ENCODE measurements at places on chromosomes 12 and 14.
A peak's percentile ranks its signal among the peaks of the same experiment; 100 is the strongest.

- no peak for DNase-seq
Observed at GRCh38 chr12:51985154-51985835, 21.5 kb upstream of the TAMALIN start.

DNA sequence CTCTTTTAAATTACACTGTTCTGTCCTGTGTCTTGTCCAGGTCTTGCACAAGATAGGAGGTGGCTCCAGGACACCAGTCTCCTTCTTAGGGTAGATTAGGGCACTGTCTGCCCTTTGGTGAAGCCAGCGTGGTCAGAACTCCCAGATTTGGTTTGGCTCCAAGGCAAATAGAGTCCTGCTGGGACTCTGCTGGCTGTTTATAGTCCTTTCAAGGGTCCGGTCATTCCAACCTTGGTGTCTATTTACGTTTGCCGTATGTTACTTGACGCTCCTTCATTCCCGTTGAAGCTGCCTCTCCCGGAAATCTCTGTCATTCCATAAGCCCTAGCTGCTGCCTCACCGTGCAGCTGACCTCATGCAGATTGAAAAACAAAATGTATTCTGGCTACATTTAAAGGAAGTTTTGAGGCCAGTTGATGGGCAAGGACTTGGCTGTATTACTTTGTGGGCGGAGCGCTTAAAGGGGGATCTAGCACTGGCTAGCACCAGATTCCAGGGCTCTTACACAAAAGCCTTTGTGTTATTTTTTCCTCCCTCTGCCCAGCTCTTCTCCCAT, 180.6 kb downstream of the AKAP6 start:
- DNase-seq = no peak

GRCh38 chr14:50400461-50400860, 3.8 kb upstream of the CDKL1 start:
- no peak for DNase-seq

DNA sequence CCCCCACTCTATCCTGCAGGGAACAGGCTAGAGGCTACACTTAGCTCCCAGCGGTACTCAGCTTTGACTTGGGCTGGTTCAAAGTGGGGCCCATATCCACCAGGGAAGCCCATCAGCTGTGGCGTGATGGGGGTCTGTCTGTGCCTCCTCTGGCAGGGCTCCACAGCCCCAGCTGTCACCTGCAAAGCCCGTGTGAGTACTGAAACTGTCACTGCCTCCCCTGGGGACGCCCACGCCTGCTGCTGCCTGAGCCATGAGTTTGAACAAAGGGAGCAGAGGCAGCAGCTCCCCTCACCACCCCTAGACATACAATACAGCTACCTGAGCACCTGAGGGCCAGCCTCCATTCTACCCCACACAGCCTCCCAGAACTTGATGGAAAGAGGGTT, 5.0 kb downstream of the REM2 start:
- no peak for DNase-seq

DNA sequence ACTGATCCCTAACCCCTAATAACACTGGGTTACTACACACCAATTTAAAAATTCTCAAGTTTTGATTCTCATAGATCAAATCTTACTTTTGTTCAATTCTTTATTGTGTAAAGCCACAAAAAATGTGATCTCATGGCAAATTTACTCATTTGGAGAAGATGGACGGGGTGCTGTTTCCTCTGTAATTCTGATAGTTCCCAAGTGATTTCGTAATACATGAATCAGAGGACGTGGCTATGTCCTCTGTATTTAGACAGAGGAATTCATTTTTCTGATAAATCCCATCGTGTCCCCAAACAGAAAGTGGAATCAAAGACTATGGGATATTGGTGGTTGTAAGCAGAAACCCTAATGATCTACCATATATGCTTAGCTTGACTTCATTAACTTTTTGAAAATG, 76.6 kb upstream of the GNG2 start:
- DNase-seq = no peak

DNA sequence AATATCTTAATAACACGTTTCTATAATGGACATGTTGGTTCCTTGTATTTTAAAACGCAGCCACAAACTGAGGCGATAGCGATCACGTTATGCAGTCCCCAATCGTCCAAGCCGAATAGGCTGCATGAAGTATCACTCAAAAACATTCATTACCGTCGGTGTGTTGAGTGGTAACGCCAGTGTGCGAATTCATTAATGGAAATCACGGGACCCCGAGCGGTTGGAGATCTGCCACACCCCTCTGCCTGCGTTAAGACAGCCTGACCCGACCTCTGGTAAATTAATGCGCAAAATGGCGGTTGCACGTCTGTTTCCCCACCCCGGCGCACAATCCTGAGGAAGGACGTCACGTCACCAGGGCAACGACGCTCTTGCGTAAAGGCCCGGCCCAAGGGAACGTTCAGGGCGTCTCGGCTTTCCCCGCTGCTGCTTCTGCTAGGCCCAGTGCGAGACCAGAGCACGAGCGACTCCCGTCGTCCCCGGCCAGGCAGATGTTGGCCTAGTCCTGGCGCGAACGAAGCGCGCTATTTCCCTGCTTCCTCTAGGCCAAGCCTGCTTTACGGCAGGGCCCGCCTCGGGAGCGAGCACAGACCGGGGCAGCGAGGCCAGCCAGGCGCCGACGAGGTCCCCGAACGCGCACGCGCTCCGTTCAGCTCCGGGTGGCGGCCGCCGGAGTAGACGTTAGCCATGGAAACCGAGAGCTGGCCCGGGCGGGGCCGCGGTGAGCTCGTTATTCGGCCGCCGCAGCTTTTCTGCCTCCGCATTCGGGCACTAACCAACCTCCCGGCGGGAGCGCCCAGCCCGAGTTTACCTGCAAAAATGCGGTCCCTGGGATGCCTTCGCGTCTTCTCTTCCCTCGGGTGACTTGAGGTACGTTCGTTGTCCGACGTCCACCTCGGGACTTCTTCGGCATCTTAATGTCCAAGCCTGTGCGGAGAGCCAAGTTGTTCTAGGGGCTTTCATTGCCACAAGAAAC, at the start of gene PCNX4:
Gene PCNX4 (plus strand): TSS at position 374 of the 976 bp plus-strand sequence. CDS start 15,716 bp downstream, outside the sequence.
- peak; percentile 90 for DNase-seq

GRCh38 chr14:65438266-65438933, 25.9 kb downstream of the FUT8 start:
- DNase-seq = no peak

DNA sequence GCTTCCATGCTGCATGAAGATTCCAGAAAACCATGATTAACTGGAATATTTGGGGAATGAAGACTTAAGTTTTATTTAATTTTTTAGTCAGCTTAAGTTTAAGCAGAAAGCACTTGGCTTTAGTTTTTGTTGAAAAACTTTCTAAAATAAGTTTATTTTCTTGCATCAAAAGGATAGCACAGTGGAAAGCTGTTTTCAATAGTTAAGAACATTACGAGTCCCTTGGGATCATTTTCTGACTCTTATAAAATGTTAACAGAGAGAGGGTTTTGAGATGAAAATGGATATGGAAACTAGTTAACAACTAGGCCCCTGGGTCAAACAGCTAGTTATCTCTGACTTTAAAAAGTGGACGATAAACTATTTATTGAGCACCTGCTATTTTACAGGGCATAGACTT, 181.9 kb upstream of the SLC38A2 start:
- no peak for DNase-seq
